ENCODE measurements at places on chromosomes 6 and 20.

GRCh38 chr20:36074983-36075382, 79.6 kb upstream of the EPB41L1 start:
- no peak for DNase-seq

- peak; percentile 42 for DNase-seq
Measured at GRCh38 chr6:30743099-30744053, 889 bp upstream of the FLOT1 start.

DNA sequence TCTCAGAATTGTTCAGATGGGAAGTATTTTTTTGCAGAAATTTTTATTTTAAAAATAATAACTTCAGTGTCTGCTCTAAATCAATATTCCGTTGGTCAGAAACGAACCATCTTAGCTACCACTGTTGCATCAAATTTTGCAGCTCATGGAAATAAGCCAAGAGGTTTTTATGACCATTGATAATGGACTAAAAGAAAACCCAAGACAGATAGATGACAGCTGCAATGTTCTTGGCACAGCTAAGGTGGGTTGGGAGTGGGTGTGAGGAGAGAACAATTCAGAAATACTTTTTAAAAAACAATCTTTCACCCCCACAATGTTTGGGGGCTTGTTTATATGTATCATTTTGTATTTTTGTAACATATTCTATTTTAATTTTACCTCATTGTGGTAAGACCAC, 121.1 kb downstream of the PDE7B start:
- DNase-seq = no peak

- no peak for DNase-seq
Measured at GRCh38 chr6:30122515-30122914, 9.6 kb upstream of the TRIM31 start.

DNA sequence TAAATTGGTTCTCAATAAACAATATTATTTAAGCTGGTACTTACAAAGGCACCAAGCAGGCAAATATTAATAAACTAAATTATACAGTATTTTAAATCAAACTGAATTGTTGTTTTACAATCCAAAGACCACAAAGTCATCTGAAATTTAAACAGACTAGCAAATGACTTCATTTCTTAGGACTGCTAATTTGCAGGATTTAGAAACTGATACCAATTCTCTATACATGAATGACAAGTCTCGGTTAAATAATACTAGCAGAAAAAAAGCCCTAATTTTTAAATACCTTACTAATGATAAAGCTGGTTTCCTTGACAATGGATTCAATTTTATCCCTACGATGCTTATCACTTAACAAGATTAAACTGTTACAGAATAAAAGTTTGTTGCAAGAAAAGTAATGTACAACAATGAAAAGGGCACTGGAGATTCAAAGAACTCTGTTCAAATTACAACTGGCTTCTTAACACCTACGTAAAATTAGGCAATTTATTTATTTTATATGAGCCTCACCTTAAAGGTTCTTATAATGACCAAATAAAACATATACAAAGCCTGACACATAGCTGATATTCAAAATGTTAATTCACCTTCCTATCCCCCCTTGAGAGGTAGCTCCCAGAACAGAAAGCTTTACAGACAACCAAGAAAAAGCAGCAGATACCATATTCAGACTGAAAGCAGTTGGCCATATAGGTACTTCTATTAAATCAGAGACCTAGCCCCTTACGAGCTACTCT, 33.1 kb downstream of the HBS1L start:
- DNase-seq = no peak

DNA sequence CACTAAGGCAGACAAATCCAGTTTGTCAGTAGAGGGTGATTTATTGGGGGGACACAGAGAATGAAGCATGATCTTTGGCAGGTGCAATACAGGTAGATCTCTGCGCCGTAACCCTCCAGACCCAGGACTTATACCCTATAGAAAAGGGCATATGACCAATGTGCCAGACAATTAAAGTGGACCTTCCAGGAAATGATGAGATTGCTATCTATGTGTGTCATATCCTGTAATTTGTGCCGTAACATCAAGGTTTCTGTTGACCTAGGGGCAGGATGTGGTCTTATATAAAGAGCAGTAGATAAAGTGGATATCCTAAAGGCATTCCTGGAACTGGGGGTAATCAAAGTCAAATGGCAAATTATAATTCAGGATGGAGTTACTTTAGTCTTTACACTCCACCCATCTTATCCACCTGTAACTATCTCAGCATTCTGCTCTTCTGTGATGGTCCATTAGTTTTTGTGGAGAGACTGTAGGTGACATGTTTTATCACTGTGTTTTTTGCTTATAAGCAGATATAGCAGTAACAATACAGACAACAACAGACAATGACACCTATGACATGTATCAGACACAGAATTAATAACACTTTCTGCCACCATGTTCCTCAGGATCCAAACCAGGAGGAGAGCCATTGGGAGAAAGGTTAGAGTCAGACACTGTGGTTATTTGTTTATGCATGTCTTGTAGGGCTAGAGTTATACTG, 43.1 kb upstream of the ZNF337 start:
- no peak for DNase-seq

DNA sequence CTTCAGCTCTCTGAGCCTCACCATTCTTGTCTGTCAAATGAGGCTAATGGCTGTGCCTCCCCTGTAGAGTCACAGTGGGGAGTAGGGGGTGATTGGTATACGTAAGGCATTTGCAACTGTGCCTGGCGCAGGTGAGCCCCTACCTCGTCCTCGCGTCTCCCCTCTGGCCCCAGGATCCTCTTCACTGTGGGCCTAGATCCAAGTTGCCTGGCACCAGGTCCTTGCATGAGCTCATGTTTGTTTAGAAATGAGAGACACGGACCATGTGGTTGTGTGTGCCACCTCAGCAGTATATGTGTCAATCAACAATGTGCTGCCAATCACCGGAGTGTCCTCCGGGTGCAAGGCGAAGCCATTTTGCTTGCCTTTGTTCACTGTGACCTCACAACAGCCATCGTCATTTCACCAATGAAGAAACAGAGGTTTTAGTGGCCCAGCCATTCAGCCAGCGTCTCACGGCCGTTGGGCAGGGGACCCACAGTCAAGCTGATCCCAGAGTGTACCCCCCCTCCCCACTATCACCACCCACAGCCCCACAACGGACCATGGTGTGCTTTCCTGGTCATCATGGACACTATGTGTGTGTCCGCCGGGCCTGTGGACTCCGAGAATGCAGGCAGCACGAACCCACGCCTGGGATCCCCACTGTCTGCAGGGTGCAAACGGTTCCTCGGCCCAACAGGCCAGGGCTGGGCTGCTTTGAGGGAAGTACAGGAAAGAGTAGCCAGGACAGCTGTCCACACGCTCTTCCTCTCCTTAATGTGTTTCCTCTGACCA, 35.9 kb upstream of the STX16 start:
- no peak for DNase-seq

DNA sequence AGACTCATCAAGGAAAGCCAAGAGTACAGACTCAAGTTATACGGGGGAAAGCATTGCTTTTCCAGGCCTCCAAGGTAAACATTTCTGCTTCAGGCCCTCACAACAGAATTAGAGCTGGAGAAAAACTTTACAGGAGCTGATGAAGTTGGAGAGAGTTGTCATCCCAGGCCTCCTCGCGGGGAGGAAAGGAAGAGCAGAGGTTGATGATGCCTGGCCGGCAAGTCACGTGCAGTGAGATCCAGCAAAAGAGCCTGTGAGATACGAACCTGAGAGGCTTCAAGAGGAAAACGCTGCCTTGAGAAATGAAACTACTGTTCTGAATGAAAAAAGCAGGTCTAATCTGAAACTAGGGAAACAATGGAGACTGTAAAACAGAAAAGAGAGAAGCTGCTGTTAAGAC, 122.9 kb downstream of the FAM120B start:
- no peak for DNase-seq

GRCh38 chr20:33202451-33202850, 14.7 kb upstream of the BPIFA3 start:
- no peak for DNase-seq

DNA sequence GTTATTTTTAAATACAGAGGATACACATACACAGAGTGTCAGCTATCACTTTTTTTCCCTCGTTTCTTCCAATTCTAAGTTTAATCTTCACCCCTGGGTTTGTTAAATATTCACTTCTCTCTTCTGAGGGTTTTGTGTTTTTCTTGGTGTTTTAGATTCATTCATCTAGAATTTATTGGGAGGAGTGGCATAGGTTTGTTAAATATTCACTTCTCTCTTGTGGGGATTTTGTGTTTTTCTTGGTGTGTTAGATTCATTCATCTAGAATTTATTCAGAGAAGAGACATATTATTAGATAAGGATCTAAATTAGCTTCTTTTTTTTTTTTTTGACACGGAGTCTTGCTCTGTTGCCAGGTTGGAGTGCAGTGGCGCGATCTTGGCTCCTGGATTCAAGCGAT, 3.9 kb downstream of the GTF2H5 start:
- no peak for DNase-seq

DNA sequence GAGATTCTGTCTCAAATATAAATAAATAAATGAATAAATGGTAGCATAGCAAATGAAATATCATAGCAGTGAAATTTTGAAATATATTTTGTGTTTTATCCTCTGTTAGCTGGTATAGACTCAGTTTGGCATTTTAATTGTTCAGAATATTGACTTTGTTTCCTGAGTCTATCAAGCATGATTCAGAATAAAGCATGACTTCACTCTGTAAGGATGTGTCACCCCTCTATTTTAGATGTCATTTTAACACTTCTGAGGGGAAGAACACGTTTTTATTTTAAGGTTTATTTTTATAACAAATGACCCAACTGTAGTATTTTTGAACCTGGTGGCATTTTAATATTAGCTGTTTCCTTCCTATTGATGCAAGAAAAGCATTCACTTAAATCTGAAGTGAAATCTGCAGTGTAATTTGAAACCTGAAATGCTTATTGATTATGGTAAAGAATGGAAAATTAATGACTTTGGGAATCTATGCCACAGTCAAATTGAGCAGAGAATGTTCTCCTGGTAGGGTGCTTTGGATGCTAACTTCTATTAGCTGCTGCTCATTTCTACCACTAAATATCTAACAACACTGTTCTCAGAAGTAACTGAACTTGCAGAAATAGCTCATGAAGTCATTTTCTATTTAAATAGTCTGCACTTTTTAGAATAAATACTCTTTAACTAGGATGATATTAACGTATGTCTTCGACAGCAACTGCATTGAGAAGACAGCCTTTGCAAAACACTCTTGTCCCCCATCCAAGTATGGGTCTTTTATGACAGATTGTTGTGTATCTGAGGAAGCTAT, 114.2 kb downstream of the SOX4 start:
- no peak for DNase-seq

DNA sequence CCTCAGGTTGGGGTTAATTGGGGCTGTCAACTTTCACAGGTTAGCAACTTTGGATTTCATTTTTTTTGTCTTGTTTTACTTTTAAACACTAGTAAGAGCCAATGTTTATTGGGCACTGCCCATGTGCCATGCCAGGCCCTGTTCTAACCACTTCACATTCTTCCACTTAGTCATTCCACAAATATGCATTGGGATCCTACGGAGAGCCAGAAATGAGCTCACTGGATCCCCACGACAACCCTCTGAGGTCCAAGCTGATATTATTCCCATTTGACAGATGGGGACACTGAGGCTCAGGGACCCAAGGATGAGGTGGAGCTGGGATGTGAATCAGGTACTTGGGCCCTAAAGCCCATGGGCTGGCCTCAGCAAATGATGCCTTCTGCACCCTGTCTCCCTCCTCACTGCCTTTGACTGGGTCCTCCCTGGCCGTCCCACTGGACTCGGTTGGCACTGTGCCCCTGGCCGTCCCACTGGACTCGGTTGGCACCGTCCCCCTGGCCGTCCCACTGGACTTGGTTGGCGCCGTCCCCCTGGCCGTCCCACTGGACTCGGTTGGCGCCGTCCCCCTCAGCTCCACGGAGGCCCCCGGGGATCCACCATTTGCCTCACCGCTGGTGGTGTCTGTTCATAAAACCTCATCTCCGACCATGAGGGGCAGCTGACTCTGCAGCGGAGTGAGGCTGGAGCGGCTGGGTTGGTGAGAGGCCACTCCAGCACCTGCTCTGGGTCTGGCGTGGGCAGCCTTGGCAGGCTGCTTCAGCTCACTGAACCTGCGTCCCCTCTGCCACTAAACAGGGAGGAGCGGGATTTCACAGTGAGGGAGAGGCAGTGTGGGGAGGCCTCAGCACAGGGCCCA, 4.8 kb upstream of the PMEPA1 start:
- DNase-seq = no peak

- DNase-seq = peak; percentile 95
Measured at GRCh38 chr6:37257634-37258404, at the start of the genes TBC1D22B and TMEM217. Gene TBC1D22B, plus strand, starts transcription at chr6:37257772. Its CDS starts 146 bp downstream, at chr6:37257918. Gene TMEM217, minus strand, starts transcription at chr6:37258144. Its CDS starts 39,114 bp downstream, at chr6:37219030.

- DNase-seq = no peak
Measured at GRCh38 chr20:36214684-36215256, 21.5 kb upstream of the AAR2 start.

- DNase-seq = no peak
Measured at GRCh38 chr6:3183066-3183465, 25.7 kb upstream of the TUBB2A start.

GRCh38 chr20:48763216-48763914, 64.4 kb downstream of the PREX1 start:
- no peak for DNase-seq

GRCh38 chr6:161649068-161649467, 375.2 kb upstream of the AGPAT4 start:
- no peak for DNase-seq

DNA sequence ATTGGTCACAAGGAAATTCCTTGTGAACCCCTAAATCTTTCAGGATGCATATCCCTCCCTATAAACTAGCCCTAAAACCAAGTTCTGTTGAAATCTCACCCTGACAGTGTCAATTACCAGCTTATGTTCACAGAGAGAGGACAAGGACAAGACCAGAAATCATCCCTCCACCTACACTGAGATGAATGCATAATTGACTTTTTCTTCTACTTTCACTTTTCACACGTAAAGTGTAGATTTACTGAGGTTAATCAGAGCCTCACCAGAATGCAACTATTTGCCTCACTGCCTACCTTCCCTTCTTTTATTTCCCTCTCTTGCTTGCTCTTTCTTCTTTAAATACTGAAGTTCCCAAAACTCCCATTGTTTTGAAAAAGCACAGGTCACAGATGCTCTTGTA, 15.3 kb upstream of the NKAIN2 start:
- no peak for DNase-seq

GRCh38 chr6:40788661-40789655, 201.8 kb upstream of the LRFN2 start:
- no peak for DNase-seq

DNA sequence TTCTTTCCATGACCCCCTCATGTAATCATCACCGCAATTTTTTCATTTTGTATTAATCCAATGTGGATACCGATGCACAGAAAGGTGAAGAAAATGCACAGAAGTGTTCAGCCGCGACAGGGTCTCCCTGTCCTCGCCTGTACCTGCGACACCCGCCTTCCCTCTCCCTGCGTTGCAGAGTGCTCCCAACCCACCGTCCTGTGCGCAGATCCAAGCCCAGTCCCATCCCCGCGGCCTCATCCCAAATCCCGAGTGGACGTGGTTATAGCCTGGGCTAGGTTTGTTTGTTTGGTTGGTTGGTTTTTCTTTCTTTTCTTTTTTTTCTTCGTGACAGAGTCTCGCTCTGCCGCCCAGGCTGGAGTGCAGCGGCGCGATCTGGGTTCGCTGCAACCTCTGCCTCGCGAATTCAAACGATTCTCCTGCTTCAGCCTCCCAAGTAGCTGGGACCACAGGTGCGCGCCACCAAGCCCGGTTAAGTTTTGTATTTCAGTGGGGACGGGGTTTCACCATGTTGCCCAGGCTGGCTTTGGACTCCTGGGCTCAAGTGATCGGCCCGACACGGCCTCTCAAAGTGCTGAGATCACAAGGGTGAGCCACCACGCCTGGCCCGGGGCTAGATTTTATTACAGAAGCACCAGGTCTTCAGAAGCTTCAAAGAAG, 536 bp upstream of the RAET1G start:
- DNase-seq = no peak

GRCh38 chr6:81876971-81877370, 124.5 kb upstream of the TENT5A start:
- no peak for DNase-seq

- no peak for DNase-seq
Measured at GRCh38 chr6:118146584-118146983, 239.5 kb downstream of the SLC35F1 start.

Data from activated CD8-positive, alpha-beta memory T cell treated with anti-CD3 and anti-CD28 coated beads, Interleukin-2, amount 50 U/mL, for 4 hours (primary cell).